ENCODE measurements at places on chromosomes 4 and X.

- DNase-seq: no peak
Observed at GRCh38 chr4:151908734-151909497, 148.1 kb upstream of the GATB start.

- DNase-seq: no peak
Observed at GRCh38 chrX:13937370-13938050, 92.2 kb downstream of the GEMIN8 start.

DNA sequence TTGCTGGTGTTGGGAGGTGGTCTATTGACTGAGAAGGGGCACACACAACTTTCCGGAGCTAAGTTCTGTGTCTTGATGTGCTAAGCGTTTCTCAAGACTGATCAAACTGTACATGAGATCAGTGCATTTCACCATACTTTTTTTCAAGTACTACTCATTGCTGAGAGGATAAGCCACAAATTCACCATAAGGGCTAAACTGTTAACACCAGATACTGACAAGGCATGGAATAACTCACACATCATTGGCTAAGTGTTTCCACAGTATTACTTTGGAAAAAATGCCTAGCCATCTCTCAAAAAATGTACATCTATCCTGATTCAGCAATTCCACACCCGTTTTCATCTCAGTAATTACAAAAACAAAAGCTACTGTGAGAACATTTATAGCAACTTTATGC is 13.0 kb downstream of the RBMX start:
- no peak for DNase-seq

GRCh38 chr4:69362351-69362750 is 82.1 kb downstream of the UGT2B28 start:
- DNase-seq: no peak

- no peak for DNase-seq
Observed at GRCh38 chr4:64889906-64890610, 480.8 kb upstream of the TECRL start.

DNA sequence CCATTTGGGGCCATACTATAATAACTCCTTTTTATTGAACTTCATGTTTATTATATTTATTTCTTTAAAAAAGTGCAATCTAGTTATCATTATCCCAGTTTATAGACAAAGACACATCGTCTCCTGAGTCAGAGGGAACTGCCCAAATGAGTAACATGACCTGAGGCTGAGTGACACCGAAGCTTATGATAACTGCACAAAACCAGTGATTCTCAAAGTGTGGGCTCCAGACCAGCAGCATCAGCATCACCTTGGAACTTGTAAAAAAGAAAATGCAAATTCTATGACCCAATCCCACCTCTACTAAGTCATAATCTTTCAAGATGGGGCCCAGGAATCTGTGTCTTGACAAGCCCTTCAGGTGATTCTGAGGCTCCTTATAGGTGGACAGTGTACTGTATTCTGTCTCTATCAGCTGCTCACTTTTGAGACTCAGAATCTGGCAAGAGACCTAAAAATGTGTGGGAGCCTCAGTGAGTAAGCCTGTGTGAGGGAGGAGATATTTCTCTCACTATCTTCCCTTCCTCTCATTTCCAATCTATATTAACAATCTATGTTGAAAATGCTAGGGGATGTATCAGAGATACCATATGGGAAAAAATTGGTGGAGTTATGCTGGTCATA is 147.0 kb downstream of the PACRGL start:
- no peak for DNase-seq

GRCh38 chr4:155975511-155975910 is 21.8 kb upstream of the CTSO start:
- DNase-seq: no peak

GRCh38 chrX:108235986-108236385 is 144.4 kb downstream of the ATG4A start:
- no peak for DNase-seq

GRCh38 chrX:19034025-19034424 is 50.1 kb upstream of the PHKA2 start:
- DNase-seq: no peak

DNA sequence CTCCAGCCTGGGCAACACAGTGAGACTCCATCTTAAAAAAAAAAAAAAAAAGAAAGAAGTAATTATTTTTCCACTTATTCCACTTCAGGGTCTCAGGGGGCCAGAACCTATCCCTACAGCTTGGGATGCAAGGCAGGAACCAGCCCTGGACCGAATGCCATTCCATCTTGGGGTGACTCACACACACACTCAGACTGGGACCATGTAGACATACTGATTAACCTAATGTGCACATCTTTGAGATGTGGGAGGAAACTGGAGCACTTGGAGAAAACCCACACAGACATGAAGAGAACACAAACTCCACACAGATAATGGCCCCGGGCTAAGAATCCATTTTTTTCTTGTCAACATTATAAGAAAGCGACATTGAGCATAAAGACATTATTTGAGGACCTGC is 132.5 kb downstream of the PTTG2 start:
- DNase-seq: no peak

DNA sequence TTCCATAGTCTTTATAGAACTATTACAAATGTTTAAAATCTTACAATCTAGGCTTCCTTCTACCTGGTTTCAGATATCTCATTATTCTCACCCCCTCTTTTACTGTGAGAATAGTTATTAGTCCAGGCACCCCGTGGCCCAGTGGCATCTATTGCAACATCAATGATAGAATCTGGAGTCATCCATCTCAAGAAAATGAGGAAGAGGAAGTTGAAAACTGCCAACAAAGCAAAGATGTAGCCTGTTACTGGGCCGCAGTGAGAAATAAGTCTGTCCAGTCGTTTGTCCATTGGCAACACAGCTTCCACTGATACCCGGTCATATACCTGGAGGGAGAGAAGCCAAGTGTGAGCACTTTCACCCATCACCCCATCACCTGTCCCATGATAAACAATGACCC is 6.0 kb upstream of the ASB11 start:
- DNase-seq: no peak

DNA sequence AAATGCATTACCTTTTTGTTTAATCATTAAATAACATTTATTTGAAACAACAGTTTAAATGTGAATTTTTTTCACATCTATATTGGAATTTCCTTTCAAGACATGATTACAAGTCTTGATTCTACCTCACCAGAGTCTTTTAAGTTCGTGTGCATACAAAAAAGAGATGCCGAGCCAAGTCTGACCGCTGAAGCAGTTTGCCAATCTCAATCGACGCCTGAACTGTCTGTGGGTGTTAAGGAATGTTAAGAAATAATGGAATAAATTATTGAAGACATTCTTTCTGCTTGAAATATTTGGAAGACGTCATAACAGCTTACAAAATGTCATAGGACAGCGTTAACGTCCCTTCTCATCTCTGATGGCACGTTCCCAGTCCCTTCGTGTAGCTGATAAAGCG is 27.9 kb upstream of the TNIP3 start:
- no peak for DNase-seq

DNA sequence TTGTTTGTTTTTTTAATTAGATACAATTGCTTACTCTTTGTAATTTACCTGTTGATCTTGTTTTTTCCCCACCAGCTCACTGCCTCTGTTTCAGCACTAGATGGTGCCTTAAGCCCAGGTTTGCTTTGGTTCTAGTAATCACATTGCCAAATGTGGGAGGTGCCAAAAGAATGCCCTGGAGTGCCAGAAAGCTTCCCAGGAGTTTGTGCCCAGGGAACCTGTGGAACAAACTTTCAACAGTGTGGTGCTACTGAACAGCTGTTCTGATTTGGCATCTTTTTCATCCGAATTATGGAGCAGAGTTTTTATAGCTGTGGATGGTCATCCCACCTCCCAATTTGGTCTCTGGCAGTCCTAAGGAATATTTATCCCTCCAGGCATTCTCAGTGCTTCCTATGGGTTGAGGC is 1000.7 kb downstream of the STIM2 start:
- DNase-seq: no peak

- no peak for DNase-seq
Observed at GRCh38 chr4:118273642-118274041, 79.2 kb downstream of the PRSS12 start.

DNA sequence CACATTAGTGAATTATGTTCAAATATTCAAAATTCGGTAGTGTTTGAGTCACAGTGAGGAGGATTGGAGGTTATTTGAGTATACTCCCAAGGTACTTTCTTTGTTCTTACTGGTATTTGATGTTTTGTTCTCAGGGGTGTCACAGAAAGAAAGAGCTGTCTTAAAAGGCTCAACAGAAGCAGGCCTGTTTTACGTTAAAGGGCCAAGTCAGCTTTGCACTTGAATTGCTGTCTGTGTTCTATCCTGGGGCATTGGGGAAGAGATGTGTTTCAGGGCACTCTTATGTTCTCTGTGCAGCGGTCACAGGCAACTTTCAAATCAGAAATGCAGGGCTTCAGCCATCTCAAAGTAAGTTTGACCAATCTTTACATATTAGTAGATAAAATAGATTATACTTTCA is 1113.1 kb upstream of the LCORL start:
- no peak for DNase-seq

DNA sequence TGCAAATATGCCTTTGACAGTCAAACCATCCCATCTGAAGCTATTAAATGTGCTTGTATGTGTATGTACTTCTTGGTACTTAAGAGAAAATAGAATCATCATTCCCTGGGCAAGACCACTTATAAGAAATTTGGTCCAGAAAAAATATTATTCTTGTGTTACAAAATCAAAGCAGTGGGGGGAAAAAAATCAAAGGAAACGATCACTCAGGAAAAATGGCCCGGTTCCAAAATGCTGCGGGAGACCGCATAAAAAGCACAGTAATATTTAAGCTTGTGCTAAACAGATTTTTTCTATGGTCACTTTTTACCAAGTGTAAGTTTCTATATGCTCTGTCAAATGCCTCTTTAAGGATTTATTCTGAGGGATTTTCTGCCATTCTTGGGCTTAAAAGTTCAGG is 36.1 kb downstream of the RAI2 start:
- no peak for DNase-seq

DNA sequence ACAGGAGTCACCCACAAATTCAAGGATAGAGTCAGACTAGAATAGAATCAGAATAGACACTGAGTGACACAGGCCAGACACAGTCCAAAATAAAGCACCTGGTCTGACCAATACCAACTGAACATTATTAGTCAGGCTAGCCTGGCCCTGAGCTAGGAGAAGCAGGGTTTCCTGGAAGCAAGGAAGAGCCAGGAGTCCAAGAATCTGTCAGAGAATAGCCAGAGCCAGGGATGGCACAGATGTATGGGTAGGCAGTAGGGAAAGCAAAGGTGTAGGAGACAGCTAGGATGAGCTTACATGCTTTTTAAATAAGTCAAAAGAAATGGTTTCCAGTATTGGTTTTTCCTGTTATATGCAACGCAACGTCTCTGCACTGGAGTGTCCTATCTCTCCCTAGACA is 3.7 kb downstream of the BTC start:
- no peak for DNase-seq

DNA sequence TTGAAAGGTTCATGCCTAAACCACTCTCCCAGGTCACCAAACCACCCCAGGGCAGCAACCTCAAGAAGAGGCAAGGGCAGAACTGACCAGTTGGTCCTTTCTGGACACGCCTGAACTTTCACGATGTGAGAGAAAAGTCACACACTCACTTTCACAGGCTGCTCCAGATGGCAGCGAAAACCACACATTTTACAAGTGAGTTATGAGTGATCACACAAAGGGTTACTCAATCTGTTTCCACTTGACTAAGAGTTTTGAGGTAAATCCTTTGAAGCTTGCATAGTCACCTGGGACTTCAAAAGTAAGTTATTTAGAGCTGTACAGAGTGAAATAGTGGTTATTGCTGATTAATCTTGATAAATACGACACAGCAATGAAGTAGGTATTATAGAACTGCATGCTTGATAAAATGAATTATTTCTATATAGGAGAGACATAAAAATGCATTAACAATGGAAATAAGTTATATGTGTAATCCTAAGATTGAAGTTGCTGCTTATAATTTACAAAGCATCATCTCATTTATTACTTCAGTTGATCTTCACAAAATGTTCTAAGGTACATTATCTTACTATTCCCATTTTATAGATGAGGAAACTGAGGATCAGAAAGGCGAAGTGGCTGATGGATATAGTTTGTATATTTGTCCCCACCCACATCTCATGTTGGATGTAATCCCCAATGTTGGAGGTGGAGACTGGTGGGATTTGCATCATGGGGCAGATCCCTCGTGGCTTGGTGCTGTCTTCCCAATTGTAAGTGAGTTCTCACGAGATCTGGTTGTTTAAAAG is 103.0 kb upstream of the KLF3 start:
- DNase-seq: no peak

DNA sequence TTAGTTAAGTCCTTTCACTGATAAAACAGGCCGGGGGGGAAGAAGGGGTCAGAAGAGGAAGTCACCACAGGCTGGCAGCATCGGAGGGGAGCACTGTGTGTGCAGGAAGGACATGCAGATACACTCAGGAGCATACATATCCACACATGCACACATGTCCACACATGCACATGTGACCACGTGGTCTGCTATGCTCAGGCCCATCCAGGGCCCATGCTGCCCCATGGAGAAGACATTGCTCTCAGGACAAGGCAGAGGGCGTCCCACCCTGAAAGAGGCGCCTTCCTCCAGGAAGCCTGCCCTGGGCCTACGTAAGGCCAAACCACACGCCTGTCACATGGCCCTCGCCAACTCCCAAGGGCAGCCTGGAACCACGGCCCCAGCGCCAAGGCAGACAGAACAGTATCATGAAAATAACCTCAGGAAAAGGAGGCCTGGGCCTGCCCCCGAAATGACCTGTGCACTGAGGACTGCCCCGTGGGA is 15.8 kb downstream of the WDR1 start:
- DNase-seq: no peak

DNA sequence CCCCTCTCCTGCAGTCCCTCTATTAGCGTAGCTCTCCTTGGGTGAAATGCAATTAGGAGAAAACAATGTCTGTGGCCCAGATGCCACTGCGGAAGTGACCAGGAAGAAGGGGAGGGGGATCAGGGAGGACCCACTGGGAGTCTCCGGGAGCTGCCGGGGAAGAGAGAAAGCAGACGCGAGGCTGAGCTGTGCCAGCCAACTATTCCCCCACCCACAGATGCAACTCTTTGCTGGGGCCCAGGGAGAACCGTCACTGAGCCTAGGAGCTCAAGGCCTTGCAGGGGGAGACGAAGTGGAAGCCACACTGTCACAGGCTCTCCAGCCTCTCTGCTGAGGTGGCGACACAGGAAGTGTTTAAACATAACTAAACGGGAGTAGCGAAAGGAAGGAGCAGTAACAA is 149.2 kb downstream of the BCOR start:
- DNase-seq: no peak

DNA sequence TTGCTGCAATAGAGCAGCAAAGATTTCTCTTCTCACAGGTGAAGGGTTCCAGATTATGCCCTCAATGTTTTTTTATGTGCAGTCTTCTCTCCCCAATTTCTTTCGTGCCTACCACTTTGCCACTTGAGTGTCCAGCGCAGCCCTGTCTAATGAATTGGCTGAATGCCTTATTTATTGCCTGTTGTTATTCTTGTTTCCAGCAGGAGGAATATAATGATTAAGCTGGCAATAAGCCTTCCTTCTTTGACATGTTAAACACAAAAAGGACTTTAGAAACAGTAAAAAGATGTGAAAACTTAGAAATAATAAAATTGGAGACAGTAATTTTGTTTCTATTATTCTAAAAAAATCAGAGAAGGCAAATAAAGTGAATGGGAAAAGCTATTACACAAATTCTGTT is 34.6 kb upstream of the FRAS1 start:
- DNase-seq: no peak

GRCh38 chr4:76892001-76892400 is 5.9 kb downstream of the SOWAHB start:
- no peak for DNase-seq

Data from NCI-H1048 (cell line).